Caco-2 (cell line): ENCODE measurements at places on chromosomes 6 and 20. TPM values are rescaled to one million over a fixed set of nuclear protein-coding genes. Genes with fewer than 3 reads are reported as not detected.

Gene RIOK1
- 34.2 and 36.1 TPM in 2 replicates for total RNA-seq

Gene TRIM10
- 0.95 and 1.4 TPM in 2 replicates for total RNA-seq

- DNase-seq: peak; percentile 27
These were observed 720.9 kb downstream of the GRIK2 start for GRCh38 chr6:102114402-102114801.

DNA sequence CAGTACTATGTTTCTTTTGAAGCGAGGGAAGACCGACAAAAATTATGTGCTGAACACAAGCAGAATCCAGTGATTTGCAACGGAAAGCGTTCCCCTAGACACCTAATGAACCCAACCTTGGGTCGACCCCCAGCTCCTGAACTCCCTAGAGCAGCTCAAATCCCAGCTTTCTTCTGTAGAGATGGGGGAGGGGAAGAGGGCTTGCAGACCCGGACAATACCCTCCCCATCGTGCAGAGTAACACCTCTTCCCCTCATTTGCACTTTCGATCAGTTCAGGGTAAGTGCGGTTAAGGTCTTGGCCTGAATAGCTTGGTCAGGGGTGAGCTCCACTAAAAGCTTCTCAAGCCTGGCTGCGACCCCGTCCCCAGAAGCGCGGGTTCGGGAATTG is 404 bp downstream of the CEP162 start:
- no peak for DNase-seq

DNA sequence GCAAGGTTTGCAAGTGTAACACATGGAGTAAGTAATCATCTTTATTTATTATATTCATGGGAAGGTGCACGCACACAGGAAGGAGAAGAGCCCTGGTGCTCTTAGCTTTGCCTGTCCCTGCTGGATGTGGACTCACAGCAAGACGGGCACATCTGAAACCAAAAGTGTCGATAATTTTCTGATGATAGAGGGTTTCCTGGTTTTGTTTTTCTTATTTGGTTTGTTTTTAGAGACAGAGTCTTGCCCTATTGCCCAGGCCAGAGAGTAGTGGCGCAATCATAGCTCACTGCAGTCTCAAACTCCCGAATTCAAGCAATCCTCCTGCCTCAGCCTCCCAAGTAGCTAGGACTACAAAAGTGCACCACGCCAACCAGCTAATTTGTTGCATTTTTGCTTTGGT is 7.8 kb upstream of the KHDC1L start:
- DNase-seq: no peak

Gene TEAD3
- total RNA-seq: 51.8 and 57.2 TPM in 2 replicates

GRCh38 chr6:136798044-136798443 is 5.8 kb upstream of the MAP3K5 start:
- DNase-seq: no peak

DNA sequence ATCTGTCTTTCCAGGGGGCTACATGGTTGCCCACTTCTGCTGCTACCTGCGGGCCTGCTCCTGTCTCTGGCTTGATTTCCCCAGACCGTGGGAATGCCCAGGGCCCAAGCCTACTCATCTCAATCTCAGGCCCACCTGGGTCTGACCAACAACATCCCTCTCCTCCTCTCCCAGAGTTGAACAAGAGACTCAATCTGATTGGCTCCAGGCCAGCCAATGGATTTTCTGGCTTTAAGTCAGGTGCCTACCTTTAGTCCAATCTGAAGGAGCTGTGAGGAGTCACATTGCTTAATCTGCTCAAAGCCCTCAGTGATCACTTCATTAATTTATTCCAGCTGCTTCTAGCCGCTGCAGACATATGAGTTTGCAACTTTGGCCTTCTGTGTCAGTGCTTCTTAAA is 162.4 kb upstream of the KCNG1 start:
- DNase-seq: no peak

DNA sequence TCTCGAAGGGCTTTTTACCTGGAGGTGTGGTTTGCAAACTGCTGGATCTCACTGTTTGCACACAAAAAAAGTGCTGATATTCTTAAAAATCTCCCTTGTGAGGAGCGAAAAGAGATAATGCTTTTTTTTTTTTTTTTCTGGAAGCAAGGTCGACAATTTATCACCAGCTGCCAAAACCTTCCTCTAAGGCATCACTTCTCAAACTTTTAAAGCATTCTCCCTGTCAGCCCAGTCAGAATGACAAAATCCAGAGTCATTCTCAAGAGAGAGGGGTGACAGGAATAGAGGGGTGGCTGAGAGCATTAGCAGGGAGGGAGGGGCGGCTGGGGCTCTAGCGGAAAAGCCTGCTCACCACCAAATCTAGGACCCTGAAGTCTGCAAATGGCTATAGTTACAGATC is 137.2 kb upstream of the ARMC2 start:
- no peak for DNase-seq

- no peak for DNase-seq
These were observed 123.4 kb upstream of the TENT5A start for GRCh38 chr6:81875782-81876293.

DNA sequence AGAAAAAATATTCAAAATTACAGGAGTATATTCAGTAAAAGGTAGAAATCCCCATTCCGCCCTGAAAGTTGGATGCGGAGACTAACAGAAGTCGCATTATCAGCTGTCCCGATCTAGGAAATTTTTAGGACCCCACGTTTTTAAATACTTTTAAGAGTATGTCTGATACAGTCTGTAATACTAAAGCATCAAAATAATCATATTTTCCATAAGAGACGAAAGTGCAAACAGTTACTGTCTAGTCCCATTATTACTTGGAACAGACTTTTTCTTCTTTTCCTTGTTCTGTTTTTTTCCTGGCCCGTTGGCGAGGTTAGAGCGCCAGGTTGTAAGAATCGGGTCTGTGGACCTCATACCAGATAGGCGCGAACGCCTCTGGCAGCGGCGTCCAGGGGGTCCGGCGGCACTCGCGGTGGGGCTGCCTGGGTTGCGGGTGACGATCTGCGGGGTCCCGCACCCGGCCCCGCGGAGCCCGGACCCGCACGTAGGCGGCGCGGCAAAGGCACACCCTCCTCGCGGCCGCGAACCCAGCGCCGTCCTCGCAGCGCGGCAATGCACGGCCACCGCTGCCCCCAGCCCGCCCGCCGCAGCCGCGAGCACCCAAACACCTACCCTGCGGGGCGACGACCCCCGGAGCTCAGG is 460 bp downstream of the PLAGL1 start:
- DNase-seq: no peak

- DNase-seq: no peak
These were observed 2.5 kb downstream of the ADRM1 start for GRCh38 chr20:62305149-62305764.

DNA sequence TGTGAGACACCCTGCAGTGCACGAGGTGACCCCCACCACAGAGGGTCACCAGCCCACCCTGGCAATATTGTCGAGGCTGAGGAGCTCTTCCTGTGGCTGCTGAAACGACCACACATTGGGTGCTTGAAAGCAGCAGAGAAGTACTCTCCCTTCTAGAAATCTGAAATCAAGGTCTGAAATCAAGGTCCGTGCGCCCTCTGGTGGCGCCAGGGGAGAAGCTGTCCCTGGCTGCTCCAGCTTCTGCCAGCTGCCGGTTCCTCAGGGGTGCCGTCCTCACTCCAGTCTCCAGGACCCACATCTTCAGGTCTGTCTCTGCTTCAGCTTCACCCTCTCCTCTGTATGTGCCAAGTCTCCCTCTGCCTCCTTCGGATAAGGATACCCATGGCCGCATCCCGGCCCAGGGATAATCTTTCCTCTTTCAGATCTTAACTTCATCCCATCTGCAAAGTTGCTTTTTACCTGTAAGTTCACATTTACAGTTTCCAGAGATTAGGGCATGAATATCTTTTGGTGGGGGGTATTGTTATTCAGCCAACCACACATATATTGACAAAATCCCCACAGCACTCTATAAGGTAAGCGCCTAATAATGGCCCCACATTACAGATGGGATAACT is 108.3 kb upstream of the PHACTR3 start:
- DNase-seq: peak; percentile 83

DNA sequence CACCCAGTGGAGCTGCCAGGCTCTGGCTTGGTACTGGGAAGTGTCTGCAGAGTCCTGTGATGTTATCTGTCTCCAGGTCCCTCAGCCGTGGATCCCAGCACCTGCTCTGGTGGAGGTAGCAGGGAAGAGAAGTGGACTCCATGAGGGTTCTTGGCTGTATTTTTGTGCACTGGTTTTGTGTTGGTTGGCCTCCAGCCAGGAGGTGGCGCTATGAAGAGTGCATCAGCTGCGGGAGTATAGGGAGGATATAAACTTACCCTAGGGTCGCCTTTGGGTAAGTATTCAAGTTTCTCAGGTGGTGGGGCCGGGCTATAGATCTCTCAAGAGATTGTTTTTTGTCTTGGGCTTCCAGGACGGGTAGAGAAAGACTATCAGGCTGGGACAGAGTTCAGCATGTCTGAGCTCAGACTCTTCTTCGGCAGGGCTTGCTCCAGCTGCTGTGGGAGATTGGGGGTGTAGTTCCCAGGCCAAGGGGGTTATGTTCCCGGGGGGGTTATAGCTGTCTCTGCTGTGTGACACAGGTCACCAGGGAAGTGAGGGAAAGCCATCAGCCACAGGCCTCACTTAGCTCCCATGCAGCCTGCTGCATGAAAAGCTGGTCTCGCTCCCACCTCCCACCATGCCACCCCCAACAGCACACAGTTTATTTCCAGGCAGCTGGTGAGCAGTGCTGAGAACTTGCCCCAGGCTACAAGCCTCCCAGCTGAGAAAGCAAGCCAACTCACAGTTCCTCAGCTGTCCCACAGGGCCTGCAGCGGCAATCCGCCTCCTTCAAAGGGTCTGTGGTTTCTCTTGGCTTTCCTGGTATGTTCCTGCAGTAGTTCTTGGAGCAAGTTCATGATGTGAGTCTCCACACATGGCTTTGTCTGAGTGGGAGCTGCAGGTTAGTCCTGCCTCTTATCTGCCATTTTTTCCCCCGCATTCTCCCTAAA is 115.7 kb downstream of the AIG1 start:
- DNase-seq: no peak

- DNase-seq: no peak
These were observed 257.1 kb upstream of the ZFP64 start for GRCh38 chr20:52448513-52449232.

GRCh38 chr20:14830466-14830865 is 493.1 kb upstream of the FLRT3 start:
- no peak for DNase-seq

DNA sequence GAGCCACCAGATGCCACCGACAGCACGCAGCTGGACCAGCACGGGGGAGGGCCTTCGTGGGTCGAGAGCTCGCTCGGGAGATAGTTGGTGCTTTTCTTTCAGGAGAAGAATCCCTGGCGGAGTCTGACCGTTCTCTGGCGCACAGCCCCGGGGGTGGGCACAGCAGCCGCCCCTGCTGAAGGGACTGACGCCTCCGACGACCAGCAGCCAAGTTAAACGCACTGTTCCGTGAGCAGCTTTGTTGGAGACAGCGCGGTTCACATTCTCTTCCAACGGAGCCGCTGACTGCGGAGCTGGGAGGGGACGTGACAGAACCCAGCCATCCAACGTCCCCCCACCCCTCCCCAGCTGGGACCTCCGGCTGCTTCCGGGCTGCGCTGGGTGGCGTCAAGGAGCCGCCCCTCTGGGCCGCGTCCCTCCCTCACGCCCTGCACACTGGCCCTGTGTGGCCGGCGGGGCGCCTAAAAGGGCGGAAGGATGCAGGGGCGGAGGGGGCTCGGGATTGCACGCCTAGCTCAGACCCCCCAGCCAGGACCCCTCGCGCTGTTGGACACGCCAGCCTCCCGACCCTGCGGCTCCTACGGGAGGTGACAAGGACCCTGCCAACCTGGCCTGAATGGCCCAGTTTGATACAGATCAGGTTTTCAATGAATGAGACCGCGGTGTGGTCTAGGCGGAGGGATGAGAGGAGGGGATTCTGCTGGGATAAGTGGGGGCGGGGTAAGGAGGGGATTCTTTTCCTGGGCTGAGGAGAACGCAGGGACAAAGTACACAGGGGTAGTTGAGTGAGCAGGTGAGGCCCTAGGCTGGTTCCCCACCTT is 36.4 kb upstream of the KHDC1 start:
- DNase-seq: no peak

- DNase-seq: no peak
These were observed 31.8 kb downstream of the FITM2 start for GRCh38 chr20:44279228-44279627.

GRCh38 chr6:10310826-10311225 is 104.0 kb downstream of the TFAP2A start:
- DNase-seq: no peak

Gene CST1
- 319 and 499 TPM in 2 replicates for total RNA-seq

Gene FRS3
- total RNA-seq: 4.1 and 4.3 TPM in 2 replicates

Gene OXT
- total RNA-seq: 1.9 and 2.7 TPM in 2 replicates

DNA sequence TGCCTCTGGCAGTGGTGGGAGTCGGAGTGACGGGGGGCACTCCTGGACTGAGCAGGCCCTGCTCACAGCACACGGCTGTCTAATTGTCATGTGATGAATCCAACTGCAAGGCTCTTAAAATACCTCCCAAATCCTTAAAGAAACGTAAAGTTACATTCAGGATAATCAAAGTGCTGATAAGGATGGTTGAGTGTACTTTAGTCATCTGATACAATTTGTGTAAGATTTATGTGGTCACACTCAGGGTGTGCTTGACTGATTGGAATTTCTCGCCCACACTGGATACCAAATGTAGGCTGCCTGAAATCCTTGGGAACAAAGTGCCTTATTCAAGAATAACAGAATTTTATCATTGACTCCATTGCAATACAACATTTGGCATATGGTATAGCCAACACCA is 238.7 kb downstream of the CDH4 start:
- DNase-seq: no peak

DNA sequence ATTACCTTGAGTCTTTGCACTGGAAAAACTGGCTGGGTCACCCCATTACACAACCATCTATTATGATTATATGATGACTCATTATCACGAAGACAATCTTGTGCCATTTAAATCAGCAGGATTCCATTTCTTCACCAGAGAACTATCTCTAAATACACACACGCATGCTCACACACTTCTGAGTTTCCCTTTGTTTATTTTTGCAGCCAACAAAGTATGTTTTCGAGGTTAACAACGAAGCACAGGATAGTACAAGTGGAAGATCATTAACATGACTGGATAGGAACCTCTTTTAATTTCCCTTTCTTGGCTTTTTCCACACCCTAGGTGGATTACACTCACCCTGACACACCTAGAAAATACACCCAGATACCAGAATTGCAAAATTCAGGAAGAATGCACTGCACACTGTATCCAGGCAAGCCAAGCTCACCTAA is 18.9 kb downstream of the PERP start:
- DNase-seq: no peak

DNA sequence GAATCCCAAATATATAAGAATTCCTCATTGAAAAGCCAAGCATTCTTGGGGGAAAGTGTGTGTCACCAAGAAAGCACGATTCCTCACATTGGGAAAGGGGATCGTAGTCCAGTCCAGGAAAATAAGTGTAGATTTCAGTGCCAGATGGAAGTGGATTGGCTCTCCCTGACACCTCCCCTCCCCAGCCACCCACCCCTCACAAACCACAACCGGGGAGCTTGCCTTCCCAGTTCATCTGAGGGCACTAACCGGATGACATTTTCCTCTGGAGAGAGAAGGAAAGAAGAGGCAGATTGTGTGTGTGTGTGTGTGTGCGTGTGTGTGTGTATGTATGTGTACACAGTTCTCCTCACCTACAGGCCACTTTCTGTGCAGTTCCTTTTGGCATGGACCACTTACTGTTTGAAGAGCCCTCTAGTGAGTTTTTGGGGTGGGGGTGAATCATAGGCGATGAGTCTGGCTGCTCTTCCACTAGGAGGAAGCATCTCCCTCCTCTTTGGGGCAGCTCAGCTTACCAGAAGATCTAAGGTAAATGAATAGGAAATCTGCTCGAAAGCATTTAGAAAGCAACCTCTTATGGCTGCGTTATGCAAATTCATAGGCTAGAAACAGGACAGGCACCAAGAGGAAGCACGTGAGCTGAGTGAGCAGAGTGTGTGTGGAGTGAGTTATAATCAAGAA is 20.8 kb downstream of the DAAM2 start:
- no peak for DNase-seq
